ENCODE measurements at places on chromosomes 2 and 18.

GRCh38 chr2:74381751-74382150, 1.6 kb upstream of the DCTN1 start:
- no peaks in the 10 kb centered on the region for H3K4me1 ChIP-seq
- H3K27me3 ChIP-seq: no peaks in the 10 kb centered on the region
- no peak for DNase-seq
- no peak overlapping the region for H3K4me3 ChIP-seq
- peaks cover 16% of the 10 kb centered on the region for H3K36me3 ChIP-seq

DNA sequence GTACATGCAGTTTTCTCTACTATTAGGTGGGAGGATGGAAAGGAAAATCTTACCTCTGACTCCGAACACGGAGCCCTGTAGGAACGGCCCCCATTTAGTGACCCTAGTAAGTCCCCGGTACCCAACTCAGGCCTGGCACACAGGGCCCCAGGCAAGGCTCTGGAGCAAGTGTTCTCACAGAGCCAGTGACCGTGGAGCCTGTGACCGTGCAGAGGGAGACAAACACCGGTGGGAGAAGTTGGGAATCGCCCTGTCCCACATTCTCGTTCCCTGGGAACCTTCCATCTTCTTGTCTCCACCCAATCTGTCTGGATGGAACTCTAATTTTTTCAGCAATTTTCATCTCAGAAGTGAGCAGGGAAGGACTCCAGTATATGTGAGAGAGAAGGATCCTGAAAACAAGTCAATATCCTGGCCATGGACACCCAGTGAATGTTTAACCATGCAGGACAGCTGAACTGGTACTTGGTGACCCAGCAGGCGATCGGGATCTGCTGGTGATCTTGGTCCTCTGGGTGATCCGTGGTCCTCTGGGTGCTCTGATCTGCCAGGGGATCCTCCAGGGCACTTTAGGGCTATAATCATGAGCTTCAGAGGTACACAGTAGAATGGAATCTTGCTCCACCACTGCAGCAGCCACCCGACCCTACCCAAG, 348.6 kb upstream of the ID2 start:
- no peaks in the 10 kb centered on the region for H3K27me3 ChIP-seq
- H3K36me3 ChIP-seq: no peaks in the 10 kb centered on the region
- H3K4me1 ChIP-seq: peaks cover 50% of the 10 kb centered on the region
- no peak overlapping the region for H3K27ac ChIP-seq
- H3K4me3 ChIP-seq: no peak overlapping the region

GRCh38 chr2:15980605-15981098, 40.3 kb downstream of the MYCN start:
- no peaks in the 10 kb centered on the region for H3K4me1 ChIP-seq
- no peak for DNase-seq
- no peaks in the 10 kb centered on the region for H3K36me3 ChIP-seq
- no peak overlapping the region for H3K4me3 ChIP-seq
- no peaks in the 10 kb centered on the region for H3K27me3 ChIP-seq
- no peak overlapping the region for H3K27ac ChIP-seq

GRCh38 chr18:50138181-50139064, 56.5 kb downstream of the MYO5B start:
- no peaks in the 10 kb centered on the region for H3K36me3 ChIP-seq
- no peaks in the 10 kb centered on the region for H3K4me1 ChIP-seq
- no peak overlapping the region for H3K27ac ChIP-seq
- DNase-seq: no peak
- H3K27me3 ChIP-seq: no peaks in the 10 kb centered on the region
- H3K4me3 ChIP-seq: no peak overlapping the region

GRCh38 chr2:82124629-82125028, 1820.1 kb upstream of the LRRTM1 start:
- no peak for DNase-seq
- H3K27ac ChIP-seq: no peak overlapping the region
- no peaks in the 10 kb centered on the region for H3K4me1 ChIP-seq
- no peaks in the 10 kb centered on the region for H3K27me3 ChIP-seq
- no peaks in the 10 kb centered on the region for H3K36me3 ChIP-seq
